ENCODE measurements at places on chromosomes 11 and 22. TPM values are rescaled to one million over a fixed set of nuclear protein-coding genes. Genes with fewer than 3 reads are reported as not detected.

DNA sequence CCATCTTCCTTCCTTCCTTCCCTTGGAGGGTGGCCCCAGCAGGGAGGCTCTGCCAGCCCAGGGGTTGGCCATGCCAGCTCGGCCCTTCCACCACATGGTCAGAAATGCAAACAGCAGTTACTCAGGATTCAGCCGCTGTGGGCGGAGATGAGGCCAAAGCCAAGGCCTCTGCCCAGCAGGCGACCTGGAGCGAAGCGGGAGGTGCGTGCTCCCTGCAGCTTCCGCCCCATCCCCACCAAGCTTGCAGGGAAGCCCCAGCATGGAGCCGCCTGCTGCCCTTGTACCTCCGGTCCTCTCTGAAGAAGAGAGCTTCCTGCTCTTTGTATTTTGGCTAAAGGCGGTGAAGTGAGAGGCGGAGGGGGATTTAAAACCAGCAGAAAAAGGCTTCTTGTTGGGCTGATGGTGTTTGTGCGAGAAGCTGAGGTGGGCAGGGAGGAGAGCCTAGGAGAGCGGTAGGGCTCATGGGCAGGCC is 50.4 kb downstream of the ANO1 start:
- no peaks in the 10 kb centered on the region for H3K27me3 ChIP-seq
- H3K27ac ChIP-seq: peak overlapping the region; percentile 63
- no peak overlapping the region for H3K4me3 ChIP-seq

The EMID1 gene
- total RNA-seq: 0.72 TPM

The FXYD6 gene
- total RNA-seq: 8.1 TPM

The ZBTB16 gene
- total RNA-seq: 0.36 TPM

Measured in astrocyte (in vitro differentiated cells and primary cell).